ENCODE measurements at places on chromosomes 13 and 19. TPM values are rescaled to one million over a fixed set of nuclear protein-coding genes. Genes with fewer than 3 reads are reported as not detected.

DNA sequence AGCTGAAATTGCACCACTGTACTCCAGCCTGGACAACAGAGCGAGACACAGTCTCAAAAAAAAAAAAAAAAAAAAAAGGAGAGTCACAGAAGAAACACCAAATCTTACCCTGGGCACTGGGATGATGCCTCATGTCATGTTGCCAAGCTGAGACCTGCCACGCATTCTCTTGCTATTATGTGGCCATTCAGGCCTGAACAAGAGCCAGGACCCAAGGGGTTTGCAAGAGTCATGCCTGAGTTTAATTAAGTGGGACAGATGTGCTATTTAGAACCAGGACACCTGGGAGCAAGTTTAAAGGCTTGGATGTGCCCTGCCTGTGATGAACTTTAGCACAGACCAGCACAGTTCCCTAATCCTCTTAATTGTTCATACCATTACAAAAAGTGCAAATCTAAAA is 9.8 kb downstream of the PNMA8A start:
- no peak for DNase-seq

DNA sequence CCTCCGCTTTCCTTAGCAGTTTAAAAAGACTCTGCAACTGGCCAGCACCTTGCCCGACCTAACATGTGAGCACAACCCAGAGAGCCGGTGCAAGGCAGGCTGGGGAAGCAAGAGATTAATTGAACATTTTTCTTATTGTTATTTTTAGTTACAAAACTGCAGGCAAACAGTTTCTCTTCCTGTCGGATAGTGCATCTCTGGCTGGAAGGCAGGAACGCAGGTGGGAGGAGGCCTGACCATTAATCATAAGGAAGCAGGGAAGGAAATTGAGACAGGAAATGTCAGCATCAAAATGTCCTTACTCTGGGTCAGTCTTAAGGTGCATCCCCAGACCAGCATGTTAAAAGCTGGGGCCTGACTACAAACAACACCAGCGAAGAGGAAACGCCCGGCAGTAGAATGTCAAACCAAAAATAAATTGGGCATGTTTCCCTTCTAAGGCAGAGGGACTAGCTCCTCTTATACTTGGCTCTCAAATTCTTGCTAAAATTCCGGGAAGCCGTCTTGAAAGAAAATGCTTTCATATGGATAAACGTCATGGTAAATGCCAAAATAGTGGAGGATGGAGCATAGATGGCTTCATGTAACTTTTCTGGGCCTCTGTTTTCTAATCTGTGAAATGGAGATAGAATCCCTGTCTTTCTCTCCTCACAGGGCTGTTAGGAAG is 226.8 kb downstream of the RAP2A start:
- DNase-seq: no peak

DNA sequence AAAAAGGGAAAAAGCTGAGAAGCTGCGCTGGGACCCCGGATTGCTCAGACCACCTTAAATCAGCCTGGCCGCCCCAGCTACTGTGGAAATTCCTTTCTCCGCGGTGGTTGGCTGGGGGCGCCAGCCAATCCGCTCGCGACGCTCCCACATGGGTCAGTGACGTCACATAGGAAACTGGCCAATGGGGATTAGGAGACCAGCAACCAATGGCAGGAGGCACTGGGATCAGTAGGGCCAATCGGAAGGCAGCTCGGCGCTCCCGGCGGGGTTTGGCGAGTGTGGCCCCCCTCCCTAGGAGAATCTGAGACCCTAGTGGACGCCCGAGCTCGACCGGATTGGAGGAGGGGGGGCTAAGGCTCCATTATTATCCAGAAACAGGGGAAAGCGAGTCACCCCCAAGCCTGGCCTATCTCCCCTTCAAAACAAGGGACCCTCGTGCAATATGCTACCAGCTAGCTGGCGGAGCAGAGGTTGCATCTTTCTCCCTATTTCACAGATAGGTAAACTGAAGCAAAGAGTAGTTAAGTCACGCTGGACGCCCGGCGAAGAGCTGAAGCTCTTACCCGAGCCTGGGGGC is 6.5 kb upstream of the TLE2 start:
- DNase-seq: peak; percentile 97

The TMPRSS9 gene
- total RNA-seq: 0.17 TPM

The KIR2DL1 gene
- total RNA-seq: not detected

DNA sequence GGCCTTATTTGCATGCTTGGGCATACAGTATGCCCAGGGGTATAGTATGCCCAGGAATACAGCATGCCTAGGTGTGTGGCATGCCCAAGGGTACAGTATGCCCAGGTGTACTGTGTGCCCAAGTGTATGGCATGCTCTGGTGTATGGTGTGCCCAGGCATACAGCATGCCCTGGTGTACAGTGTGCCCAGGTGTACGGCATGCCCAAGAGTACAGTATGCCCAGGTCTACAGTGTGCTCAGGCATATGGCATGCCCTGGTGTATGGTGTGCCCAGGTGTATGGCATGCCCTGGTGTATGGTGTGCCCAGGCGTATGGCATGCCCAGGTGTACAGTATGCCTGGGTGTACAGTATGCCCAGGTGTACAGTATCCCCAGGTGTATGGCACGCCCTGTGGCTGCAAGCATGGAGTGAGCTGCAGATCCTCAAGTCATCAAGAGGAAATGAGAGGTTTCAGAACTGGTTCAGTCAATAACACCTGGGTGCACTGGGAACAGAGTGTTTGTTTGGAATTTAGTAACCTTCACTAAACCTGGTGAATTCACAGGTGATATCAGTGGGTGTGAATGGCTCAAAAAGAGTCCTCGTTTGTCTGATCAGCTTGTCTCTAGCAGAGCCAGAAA is 7.8 kb upstream of the C13orf42 start:
- DNase-seq: no peak

The PSG7 gene
- total RNA-seq: not detected

The CKM gene
- not detected for total RNA-seq

GRCh38 chr13:93325303-93326233 is 99.0 kb downstream of the GPC6 start:
- no peak for DNase-seq

The C1QTNF9B gene
- total RNA-seq: 0.23 TPM

- DNase-seq: peak; percentile 55
These were observed 6.3 kb upstream of the MRPS31 start for GRCh38 chr13:40777166-40777808.

The ADPRHL1 gene
- 9.7 TPM for total RNA-seq

DNA sequence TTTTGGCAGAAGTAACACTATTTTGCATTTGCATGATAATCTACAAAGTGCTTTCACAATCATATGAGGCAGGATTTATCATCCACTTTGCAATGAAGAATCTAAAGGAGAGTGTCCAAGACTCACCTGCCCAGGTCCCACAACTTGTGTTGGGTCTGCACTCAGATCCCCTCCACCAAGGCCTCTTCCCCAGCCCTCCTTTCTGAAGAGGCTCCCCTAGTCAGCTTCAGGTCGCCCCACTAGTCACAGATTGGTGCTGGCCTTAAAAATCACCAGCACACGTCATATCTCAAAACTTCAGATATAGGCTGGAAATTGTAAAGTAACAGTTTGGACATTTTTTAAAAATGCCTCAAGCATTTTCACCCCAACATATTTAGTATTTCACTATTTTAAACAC is 17.5 kb downstream of the ATP7B start:
- no peak for DNase-seq

GRCh38 chr13:73835138-73835721 is 299.0 kb downstream of the KLF12 start:
- peak; percentile 67 for DNase-seq

The TOMM40 gene
- total RNA-seq: 201 TPM

The ZFP36 gene
- 68.4 TPM for total RNA-seq

- DNase-seq: no peak
These were observed 12.1 kb downstream of the CRYL1 start for GRCh38 chr13:20513466-20513995.

- peak; percentile 98 for DNase-seq
These were observed at the start of gene ZNF460 for GRCh38 chr19:57280165-57280961. Gene ZNF460 (plus strand): TSS chr19:57280485. CDS start chr19:57280807, 322 bp downstream.

The ZNF560 gene
- not detected for total RNA-seq

The GNG14 gene
- total RNA-seq: not detected

The KCNRG gene
- total RNA-seq: 2.4 TPM

GRCh38 chr13:113630296-113630695 is 27.7 kb downstream of the ATP4B start:
- no peak for DNase-seq

GRCh38 chr13:27607125-27607524 is 13.2 kb downstream of the LNX2 start:
- DNase-seq: peak; percentile 76

The SYNGR4 gene
- total RNA-seq: not detected

GRCh38 chr13:51921790-51922740 is 60.3 kb downstream of the CCDC70 start:
- no peak for DNase-seq

The DNASE2 gene
- total RNA-seq: 48.0 TPM

The TMEM91 gene
- total RNA-seq: 3.6 TPM

DNA sequence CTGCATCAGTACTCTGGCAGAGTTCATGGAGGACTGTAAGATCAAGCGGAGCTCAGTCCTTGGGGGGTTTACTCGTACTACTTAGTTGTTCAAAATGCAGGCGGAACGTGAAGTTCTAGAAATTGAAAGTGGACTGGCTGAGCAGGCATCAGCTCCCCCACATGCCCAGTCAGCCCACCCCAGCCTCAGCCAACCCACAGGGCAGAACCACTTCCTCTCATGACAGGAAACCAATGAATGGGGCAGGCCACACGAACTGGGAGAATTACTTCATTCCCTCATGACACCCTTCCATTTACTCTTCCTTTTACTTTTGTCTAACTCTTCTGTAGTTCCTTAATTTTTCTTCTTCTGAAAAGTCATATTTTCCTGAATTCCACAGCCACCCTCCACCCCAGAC is 71.9 kb downstream of the FLT1 start:
- no peak for DNase-seq

The DPY19L3 gene
- total RNA-seq: 4.4 TPM

DNA sequence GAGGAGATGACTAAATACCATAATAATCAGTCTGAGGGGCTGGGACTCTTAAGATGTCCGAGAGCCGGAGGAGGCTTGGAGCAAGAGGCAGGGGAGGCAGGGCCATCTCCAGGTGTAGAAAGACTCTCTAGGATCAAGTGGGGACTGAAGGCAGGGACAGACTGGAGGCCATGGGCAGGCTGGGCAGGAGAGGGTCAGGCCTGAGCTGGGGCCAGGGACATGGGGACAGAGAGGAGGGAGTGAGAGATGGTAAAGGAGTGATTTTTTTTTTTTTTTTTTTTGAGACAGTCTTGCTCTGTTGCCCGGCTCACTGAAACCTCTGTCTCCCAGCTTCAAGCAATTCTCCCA is 2.2 kb downstream of the JOSD2 start:
- DNase-seq: no peak

The PODNL1 gene
- not detected for total RNA-seq

GRCh38 chr19:29789007-29789406 is 22.8 kb upstream of the CCNE1 start:
- DNase-seq: no peak

The ZBTB32 gene
- total RNA-seq: not detected

- no peak for DNase-seq
These were observed 5.0 kb upstream of the MTIF3 start for GRCh38 chr13:27455331-27455855.

The ABCA7 gene
- 27.3 TPM for total RNA-seq

The LRP3 gene
- total RNA-seq: 25.9 TPM

- DNase-seq: peak; percentile 16
These were observed 5.7 kb downstream of the SLC25A30 start for GRCh38 chr13:45412274-45413049.

- peak; percentile 76 for DNase-seq
These were observed 4.9 kb upstream of the ZFP36 start for GRCh38 chr19:39401549-39402345.

DNA sequence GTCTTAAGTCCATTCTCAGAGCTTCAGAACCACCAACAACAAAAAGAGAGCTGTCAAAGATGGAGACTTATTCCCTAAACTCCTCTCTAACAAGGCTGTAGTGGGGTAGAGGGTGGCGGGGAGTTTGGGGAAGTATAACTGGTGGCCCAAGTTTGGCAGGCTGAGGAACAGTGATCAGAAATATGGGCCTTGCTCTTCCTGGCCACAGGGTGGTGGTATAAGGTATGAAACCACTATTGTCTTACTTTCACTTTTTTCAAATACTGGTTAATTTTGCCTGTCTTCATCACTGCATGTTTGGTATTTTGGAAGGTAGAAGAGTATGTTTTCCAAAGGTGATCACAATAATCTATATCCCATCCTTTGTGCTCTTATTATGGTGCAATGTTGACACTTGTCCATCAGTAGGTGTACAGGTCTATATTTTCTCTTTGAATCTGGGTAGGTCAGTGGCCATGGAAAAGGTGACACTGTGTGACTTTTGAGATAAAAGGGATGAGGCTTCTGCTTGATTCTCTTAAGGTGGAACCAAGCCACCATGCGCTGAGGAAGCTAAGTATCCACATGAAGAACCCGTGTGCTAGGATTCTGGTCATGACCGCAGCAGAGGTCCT is 23.2 kb upstream of the GPC5 start:
- peak; percentile 19 for DNase-seq

The HCST gene
- not detected for total RNA-seq

- DNase-seq: no peak
These were observed 81.2 kb upstream of the STK24 start for GRCh38 chr13:98658131-98658530.

The NLRP5 gene
- total RNA-seq: not detected

The ZNF682 gene
- 3.5 TPM for total RNA-seq

GRCh38 chr13:62483774-62484173 is 1068.1 kb upstream of the PCDH20 start:
- no peak for DNase-seq

- DNase-seq: peak; percentile 76
These were observed 955.4 kb downstream of the EFNB2 start for GRCh38 chr13:105579821-105580710.

DNA sequence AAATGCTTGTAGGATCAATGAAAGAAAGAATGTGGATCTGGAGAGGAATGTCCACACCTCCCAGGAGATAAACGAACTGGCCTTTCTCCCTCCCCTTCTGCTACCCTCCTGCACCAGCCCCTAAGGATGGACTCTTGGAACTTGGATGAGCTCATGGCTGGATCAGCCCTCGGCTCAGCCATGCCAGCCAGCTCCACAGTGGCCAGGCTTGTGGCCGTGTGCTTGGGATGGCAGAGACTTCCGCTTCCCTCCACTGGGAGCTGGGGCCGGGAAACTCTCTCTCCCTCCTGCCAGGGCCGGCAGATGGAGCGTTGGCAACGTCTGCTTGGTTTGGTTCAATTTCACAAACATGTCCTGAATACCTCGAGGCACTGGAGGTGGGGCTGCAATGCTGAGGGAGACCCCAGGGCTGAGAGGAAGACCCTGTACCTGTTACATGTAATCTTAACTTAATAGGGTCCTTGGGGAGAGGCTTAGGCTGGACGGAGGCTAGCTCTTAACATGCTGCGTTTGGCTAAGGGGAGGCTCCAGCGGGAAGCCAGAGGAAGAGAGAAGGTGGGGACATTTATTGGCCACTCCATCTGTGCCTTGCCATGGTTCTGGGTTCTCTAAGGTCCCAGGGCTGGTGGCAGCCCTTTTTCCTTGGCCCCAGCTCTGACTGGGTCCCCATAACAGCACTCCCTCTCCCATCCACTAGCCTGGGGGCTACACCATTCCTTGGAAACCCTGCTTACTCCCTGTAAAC is 152.5 kb downstream of the IER2 start:
- DNase-seq: peak; percentile 25

All from PC-3 (cell line).